Fibroblast of villous mesenchyme (primary cell): ENCODE measurements at places on chromosomes 7 and 10. TPM values are rescaled to one million over a fixed set of nuclear protein-coding genes. Genes with fewer than 3 reads are reported as not detected.
A peak's percentile ranks its signal among the peaks of the same experiment; 100 is the strongest.

Gene MYH16
- not detected in 2 replicates for total RNA-seq

Gene ABCC2
- total RNA-seq = 0.32 and 0.43 TPM in 2 replicates

Gene H2BK1
- not detected in 2 replicates for total RNA-seq

Gene CALCR
- total RNA-seq = under 0.01 TPM in 1 of 2 replicates, not detected in the other

Gene GSDME
- total RNA-seq = 46.4 and 70.8 TPM in 2 replicates

Gene SEPTIN14
- total RNA-seq = not detected in 2 replicates

Gene NACAD
- 2.6 and 3.9 TPM in 2 replicates for total RNA-seq

- no peak for DNase-seq
Measured at GRCh38 chr10:77139252-77140160, 498.1 kb downstream of the KCNMA1 start.

GRCh38 chr10:104037261-104037951, 48.3 kb downstream of the COL17A1 start:
- no peak for DNase-seq

DNA sequence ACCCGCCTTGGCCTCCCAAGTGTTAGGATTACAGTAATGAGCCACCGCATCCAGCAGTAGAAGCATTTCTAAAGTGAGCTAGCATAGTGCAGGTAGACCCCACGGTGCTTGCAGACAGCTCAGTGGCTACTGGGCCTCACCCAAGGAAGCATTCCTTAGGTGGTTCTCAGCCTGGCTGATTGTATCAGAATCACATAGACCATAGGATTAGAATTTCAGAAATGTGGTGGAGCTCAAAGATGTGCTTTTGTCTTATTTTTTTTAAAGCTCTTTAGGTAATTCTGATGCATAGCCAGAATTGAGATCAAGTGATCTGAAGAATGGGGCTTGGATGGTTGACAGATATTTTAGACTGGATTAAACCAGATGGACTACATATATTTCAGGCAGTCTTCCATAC, 10.9 kb downstream of the ANLN start:
- no peak for DNase-seq

DNA sequence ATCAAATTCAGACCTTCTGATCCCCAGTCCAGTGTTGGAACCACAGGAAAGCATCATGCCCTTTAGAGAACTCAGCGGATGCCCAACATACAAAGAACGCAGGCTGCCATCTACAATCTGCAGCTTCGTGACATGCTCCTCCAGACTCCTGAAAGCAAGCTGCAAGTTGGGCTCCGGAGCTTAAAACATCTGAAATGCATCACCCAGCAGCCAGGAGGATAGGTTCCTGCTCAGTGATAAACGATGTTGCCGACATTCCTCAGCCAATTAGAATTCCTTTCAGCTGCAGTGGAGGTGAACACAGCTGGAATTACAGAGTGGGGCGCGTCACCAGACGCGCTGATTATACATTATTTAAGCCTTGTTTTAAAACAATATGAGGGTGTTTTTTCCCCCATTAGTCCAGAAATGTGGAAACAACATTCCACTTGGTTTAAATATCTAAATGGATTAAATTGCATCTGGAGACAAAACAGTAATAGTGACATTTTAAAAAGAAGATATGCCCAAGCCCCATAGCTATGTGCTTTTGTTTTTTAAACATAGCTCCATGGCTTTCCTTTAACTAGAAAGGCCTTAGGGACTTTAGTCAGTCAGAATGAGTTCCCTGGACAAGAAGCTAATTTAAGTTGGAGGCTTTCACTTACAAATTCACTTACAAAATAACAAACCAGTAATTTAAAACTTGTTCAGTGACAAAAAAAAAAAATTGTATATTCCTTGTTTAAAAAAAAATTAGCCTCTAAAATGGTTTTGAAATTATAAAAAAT, 6.3 kb downstream of the SMURF1 start:
- DNase-seq = peak; percentile 80

DNA sequence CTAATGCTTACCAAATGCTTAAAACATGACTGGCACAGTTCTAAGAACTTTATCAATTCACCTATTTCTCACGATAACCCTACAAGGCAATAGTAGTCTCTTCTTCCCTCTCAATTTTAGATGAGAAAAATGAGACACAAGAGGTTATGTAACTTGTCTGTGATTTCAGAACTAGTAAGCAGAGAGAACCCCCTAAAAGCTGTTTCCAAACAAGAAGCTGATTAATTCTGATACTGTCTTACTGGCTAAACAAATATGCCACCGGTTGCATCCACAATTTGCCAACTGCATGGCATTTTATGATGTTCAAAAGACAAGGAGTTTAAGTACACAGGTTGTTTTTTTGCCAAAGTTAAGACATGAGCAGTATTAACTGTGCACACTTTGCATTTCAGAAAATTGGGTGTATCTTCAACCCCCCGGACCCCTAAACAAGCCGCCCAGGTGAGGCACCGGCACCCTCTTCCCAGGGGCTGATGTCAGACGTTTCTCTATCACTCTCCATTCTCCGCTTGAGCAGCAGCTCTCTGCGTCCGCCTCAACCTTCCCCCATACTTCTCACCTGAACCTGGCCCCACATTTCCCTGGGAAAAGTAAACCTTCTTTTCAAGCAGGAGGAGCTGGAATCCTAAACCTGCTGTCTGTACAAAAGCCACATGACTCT, 21.7 kb downstream of the RSU1 start:
- DNase-seq = no peak

- DNase-seq = peak; percentile 49
Measured at GRCh38 chr10:34581801-34582532, 233.1 kb downstream of the PARD3 start.

DNA sequence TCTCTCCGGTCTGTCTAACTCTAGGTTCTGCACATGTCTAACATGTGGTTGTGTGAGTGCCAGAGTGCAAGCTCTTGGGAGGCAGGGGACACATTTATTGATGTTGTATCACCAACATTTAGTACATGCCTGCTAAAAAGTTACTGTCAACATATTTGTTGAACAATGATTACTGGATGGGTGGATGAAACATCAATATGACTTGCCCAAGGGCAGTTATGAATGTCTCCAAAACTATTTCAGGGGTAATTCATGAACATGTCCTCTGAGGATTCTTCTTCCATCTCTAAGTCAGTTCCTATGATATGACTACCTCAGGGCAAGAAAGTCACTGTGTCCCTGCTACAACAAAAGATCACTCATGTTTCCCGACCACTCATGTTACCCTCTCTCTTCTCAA, 91.3 kb upstream of the STEAP1B start:
- DNase-seq = no peak

DNA sequence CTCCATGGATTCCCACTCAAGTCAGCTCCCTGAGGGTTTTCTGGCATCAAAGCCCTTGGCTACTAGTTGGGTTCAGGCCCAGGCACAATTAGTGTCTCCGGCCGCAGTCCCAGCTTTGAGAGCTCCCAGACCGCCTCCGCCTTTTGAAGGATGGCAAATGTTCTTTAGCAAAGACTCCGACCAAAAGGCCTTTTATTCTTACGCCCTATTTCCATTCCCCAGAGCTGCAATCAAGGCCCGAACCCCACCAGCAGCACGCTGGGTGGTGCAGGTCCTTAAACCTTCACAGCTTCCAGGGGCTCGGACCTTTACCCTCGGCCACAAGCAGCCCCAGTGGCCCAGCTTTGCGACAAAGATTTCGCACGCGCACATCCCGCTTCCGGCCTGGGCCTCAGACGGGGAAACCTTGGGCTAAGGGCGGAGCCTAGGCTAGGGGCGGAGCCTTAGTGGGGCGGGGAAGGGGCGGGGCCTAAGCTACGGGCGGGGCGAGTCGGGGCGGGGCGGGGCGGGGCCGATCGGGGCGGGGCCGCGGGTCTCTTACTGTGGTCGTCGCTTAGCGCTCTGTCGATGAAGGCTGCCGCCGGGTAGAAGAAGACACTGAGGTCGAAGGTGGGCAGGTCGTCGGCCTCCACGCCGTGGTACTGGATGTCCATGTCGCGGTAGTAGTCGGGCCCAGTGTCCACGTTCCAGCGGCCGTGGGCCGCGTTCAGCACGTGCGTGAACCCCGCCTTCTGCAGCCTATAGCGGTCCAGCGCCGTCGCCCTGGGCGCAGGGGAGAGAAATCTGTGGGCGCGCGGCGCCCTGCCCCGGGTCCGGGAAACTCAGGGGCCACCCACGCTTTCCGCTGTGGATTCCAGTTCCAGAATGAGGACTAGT, 68.0 kb upstream of the SAMD8 start:
- no peak for DNase-seq

DNA sequence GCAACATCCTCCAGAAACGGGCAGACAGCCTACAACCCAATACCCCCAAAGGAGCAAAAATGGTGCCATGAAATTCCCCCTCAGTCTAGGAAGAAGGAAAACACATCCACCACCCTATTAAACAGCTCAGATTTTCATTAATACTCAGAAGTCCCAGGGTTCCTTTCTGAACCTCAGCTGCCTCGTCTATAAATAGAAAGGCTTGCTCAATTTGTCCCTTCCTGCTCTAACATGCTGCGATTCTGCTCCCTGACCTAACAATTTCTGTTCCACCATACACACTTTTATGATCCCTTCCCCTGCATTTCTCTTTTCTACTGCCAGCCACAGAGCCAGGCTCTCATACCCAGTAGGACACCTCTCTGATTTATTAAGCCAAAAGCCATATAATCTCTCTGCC, 68.1 kb downstream of the MTERF1 start:
- no peak for DNase-seq

DNA sequence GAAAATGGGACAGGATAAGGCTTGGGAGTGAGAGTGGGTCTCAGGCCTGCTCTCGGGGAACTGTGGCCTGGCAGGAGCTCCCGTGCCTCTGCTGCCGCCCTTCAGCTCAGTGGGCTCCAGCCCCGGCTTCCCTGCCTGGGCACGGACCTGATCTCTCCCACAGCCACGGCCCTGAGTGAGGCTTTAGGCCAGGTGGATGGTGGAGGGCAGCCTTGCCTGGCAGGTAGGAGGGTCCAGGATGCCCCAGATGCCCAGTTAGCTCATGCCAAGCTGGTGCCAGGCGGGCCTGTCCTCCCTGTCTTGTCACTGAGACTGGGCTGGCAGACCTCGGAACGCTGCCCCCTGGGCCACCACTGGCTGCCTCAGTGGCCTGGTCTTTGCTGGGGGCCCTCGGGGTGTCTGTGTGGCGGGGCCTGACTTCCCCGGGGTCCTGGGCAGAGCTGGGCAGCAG, 116.6 kb downstream of the INPP5A start:
- no peak for DNase-seq

DNA sequence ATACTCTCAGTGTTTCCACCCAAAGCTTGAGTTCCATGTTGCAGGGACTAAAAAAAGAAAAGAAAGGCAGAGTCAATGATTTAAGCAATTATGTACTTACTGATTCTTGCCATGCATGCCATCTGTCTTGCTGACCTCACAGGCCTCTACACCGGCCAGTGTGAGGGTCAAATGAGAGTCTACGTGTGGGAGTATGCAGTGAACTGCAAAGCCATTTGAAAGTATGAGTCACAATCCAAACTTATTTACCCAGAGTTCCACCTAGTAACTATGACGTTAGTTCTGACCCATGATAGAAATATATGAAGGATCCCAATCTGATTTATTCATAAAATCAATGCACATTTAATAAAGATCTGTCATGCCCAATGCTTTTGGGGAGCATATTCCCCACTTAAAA, 26.5 kb downstream of the PDE1C start:
- no peak for DNase-seq

GRCh38 chr7:130883928-130884327, 149.9 kb upstream of the KLF14 start:
- DNase-seq = no peak

DNA sequence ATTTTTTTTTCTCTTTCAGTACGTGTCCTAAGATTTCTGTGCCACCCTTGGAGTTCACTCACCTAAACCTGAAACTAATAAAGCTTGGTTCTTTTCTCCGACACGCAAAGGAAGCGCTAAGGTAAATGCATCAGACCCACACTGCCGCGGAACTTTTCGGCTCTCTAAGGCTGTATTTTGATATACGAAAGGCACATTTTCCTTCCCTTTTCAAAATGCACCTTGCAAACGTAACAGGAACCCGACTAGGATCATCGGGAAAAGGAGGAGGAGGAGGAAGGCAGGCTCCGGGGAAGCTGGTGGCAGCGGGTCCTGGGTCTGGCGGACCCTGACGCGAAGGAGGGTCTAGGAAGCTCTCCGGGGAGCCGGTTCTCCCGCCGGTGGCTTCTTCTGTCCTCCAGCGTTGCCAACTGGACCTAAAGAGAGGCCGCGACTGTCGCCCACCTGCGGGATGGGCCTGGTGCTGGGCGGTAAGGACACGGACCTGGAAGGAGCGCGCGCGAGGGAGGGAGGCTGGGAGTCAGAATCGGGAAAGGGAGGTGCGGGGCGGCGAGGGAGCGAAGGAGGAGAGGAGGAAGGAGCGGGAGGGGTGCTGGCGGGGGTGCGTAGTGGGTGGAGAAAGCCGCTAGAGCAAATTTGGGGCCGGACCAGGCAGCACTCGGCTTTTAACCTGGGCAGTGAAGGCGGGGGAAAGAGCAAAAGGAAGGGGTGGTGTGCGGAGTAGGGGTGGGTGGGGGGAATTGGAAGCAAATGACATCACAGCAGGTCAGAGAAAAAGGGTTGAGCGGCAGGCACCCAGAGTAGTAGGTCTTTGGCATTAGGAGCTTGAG, at the start of gene CFTR:
Gene CFTR, plus strand, starts transcription at position 801 of the 830 bp plus-strand sequence. CDS start 70 bp downstream, outside the sequence.
- DNase-seq = no peak
